ENCODE measurements at places on chromosomes 3 and 15. TPM values are rescaled to one million over a fixed set of nuclear protein-coding genes. Genes with fewer than 3 reads are reported as not detected.

DNA sequence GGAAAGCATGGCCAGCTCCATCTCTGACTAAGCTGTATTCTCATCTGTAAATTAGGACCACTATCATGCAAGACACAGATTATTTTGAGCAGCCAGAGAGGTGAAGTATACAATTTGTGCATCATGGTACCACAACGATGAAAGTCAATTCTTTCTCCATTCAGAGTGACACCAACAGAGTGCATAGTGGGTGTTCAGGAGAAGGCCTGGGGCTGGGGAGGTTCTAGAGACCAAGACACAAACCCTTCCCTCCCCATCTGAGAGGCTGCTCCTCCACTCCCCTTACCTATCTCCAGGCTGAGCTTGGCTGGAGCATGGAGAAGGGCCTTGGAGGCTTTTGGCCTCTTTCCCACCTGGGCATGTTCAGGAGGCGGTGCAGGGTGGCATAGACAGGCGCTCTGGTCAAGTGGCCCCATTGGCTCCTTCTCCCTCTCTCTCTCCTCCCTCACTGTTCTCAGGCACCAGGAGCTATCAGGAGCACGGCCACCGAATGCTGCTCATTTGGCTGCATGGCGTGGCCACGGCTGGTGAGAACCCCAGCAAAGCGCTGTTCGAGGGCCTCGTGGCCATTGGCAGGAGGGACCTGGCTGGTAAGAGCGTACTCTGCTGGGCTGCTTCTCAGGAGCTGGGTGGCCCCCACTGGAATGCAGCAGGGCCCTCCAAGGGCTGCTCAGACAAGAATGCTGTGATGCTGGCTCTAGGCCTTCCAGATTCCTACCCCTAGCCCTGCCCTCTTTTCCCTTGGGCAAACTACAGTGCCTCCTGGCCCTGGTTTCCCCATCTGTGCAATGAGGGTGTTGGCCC, 37.9 kb downstream of the ANKDD1A start:
- DNase-seq = no peak

DNA sequence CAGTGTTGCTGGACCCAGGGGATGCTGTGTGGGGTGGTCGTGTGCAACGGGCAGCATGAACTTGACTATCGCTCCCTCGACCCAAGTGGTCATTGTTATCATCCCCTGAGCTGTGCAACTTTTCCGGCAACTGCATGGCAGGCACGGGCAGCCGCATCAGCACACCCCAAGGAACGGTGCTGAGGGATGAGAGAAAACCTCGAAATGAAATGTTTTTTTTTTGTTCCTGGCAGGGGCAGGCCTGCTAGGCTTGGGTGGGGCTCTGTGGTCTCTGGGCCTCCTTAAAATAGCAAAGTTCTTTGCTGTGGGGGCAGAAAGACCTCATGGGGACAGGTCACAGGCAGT, 51.4 kb downstream of the CORO2B start:
- no peak for DNase-seq

DNA sequence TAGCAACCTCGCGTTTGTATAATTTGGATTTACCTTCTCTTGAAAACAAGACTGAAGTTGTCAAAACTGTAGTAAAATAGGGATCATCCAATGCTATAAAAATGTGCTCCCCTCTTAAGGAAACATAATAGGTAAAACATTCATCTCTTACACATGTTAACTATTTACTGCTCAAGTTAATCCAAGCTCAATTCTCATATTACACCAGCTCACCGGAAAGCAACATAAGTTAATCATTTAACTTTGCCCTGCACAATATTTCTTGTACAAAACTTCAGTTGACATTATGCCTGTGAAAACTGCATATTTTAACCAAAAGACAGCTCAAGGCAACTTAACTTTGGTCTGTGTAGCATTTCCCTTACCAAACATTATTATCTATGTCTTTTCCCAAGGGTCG, 634.2 kb downstream of the NAALADL2 start:
- DNase-seq = no peak

GRCh38 chr3:12188681-12189287, 30.1 kb upstream of the TIMP4 start:
- DNase-seq = no peak

- DNase-seq = no peak
Measured at GRCh38 chr3:142945023-142945422, 18.5 kb downstream of the PAQR9 start.

DNA sequence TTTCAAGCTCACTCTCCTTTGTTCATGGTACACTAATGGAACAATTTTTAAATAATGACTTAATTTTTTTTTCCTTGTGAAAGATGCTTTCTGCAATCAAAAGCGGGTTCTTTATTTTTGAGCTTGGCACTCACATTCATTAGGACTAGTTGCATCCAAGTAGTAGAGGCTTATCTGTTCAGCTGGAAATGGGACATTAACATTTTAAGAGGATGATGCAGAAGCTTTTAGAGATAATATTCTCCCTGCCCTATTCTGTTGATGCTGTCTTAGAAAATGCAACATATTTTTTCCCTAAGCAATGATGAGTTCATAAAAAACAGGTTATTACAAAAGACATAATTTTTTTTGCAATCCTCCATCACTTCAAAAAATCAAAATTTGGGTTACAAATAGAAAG, 900.6 kb downstream of the NTRK3 start:
- no peak for DNase-seq

The CFAP92 gene
- polyA plus RNA-seq = 0.56 TPM

DNA sequence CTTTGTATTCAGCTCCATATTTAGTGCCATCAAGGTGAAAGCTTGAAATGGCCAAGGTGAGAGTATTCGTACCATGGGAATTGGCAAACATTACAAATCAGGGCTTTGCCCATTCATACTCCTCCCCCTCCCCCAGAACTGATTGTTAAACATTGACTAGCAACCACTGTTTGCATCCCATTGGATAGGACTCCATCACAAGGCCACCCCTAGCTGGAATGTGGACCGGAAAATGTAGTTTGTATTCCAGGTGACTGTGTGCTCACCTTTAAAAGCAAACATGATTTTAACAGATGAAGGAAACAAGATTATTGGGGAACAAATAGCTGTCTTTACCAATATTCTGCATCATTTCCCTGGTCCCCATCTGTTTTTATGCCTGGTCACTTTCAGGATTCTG, 14.1 kb downstream of the ST3GAL6 start:
- DNase-seq = peak; percentile 30

DNA sequence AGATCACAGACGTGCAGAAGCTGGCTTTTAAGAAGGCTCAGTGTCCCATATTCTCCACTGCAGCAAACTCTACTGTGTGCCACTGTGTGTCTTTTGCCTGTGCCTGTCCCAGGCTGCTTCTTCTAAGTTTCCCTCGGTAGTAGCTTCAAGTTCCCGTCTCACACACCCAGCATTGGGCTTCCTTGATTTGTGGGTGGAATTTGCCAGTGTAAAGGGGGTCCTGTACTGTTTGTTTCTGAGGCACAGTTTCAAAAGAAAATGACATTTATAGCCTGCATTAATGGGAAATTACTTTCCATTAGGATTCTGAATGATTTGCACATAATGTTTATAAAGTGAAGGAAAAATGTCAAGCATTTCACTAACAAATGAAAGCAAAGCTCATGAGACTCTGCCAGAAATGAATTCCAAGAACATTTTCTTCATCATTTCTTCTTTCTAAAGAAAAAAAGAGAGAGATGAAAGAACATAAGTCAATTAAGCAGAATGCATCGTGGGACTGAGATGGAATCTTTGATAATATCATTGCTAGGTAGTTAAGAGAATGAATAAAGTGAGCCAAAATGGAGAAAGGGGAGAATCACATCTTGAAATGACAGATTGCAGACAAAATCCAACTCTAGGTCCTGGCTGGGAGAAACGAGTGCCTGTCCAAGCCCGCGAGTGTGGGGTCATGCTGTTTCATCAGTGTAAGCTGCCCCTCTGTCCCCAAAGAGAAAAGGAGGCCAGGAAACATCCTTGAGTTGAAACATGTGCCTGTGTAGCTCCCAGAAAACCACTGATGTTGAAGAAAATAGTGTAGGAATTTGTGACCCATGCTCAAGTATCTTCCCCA, 48.6 kb upstream of the ADAMTSL3 start:
- peak; percentile 3 for DNase-seq

- no peak for DNase-seq
Measured at GRCh38 chr3:112858410-112859069, 11.9 kb upstream of the CD200R1L start.

The CELSR3 gene
- polyA plus RNA-seq = 0.17 TPM

All from kidney (tissue), 22 donors.